ENCODE measurements at places on chromosomes 5 and 9. TPM values are rescaled to one million over a fixed set of nuclear protein-coding genes. Genes with fewer than 3 reads are reported as not detected.

DNA sequence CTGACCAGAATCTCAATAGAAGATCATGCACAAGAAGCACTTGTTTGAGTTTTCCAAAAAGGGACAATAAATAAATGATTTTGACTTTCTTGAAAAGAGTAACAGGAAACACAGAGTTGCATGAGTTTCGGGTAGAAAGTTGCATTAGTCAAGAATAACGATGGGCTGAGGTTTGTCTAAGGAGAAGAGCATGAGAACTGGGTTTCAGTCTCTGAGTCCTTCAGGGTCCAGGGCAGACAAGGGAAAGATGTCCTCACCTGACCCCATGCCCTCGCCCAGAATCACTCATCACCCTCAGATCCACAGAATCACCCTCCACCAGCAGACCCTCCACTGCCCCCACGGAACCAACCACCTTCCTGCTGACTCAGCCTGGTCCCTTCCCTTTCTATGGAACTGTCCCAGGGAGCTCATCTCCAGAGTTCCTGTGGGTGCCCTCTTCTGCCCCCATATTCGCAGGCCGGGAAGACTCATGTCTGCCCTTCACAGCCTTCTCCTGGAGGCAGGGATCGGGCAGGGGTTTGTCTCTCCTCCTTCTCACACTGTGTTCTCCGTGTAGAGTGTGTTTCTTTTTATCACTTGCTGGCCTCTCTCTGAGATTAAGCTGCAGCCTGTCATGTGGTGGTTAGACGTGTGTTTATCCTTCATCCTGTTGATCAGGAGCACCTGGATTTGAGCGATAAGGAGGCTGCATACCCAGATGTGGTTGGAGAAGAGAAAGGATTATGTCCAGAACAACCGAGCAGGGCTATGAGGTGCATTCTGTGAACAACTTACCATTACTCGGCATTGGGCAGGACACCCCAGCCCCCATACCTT lies 442.6 kb downstream of the MAT2B start:
- H3K4me3 ChIP-seq, result no peak overlapping the region
- H3K27me3 ChIP-seq, result no peaks in the 10 kb centered on the region
- H3K27ac ChIP-seq, result no peak overlapping the region
- no peaks in the 10 kb centered on the region for H3K36me3 ChIP-seq
- peaks cover 11% of the 10 kb centered on the region for H3K4me1 ChIP-seq
- no peak for DNase-seq

ANGPTL2 gene
- 24.5 TPM for total RNA-seq

GRCh38 chr5:135047347-135047695 lies 13.3 kb upstream of the PITX1 start:
- no peak for DNase-seq
- H3K4me1 ChIP-seq, result no peaks in the 10 kb centered on the region
- H3K27me3 ChIP-seq, result peaks cover 55% of the 10 kb centered on the region
- H3K4me3 ChIP-seq, result no peak overlapping the region
- H3K27ac ChIP-seq, result no peak overlapping the region

GPX3 gene
- total RNA-seq, result 3.5 TPM

RNF14 gene
- total RNA-seq, result 55.9 TPM

DNA sequence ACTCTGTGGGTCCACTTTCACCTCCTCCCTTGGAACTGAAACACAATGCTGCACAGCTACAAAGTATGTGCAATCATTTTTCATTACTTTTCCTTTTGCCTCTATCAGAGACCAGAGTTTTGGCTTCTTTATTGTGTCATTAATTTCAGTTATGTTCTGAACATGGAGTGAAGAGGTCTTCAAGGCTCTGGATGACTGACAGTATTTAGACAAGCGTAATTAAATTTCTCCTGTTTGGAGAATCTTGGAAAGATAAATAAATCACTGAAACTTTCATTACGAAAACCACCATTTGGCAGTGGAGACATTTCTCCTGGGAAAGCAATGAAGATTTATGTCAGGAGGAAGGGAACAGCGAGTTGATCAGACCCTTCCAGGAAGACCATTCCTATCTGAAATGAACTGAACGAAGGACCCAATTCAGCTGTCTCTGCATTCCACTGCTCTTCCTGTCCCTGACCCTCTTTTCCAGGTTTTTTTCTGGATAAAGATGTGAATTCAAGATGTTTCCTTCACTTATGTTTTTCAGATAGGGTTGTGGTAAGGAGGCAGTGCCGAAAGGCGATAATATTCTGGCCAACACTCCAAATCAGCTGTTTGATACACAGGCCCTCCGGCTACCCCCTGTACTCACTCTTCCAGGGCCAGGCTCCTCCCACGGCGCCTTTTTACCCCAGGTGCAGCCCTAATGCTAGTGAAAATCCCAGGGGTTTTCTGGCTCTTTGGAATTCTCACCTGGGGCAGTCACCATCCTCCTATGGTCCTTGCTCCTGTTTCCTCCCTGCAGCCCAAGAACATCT lies 77.2 kb upstream of the OSMR start:
- peak; percentile 33 for DNase-seq
- H3K27ac ChIP-seq, result no peak overlapping the region
- no peak overlapping the region for H3K4me3 ChIP-seq
- no peaks in the 10 kb centered on the region for H3K36me3 ChIP-seq

DNA sequence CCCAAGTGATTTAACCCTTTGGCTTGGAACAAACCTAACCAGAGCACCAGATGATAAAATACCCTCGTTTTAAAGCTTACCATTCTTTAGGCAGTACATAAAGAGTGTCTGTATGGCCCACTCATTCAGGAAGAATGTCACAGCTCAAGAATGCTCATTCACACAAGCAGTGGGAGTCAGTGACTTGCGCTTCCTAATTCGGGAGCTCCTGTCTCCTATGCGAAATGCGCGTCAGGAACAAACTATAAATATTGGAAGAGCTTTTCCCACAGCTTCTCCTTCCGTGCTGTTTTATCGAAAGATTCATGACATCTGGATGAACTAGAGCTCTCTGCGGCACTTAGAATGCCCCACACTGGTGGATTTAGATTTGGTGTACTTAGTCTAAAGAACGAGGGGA lies 66.6 kb downstream of the NTRK2 start:
- no peak overlapping the region for H3K4me3 ChIP-seq
- H3K4me1 ChIP-seq, result no peaks in the 10 kb centered on the region
- no peak overlapping the region for H3K27ac ChIP-seq
- no peak for DNase-seq
- H3K36me3 ChIP-seq, result no peaks in the 10 kb centered on the region

GRCh38 chr5:110106750-110107149 lies 417.0 kb downstream of the MAN2A1 start:
- DNase-seq, result no peak
- H3K27ac ChIP-seq, result no peak overlapping the region
- no peak overlapping the region for H3K4me3 ChIP-seq

- H3K27me3 ChIP-seq, result no peaks in the 10 kb centered on the region
- H3K4me3 ChIP-seq, result no peak overlapping the region
- no peak for DNase-seq
- H3K27ac ChIP-seq, result no peak overlapping the region
- H3K4me1 ChIP-seq, result peaks cover 9% of the 10 kb centered on the region
Observed at GRCh38 chr9:132018957-132019405, 60.7 kb downstream of the MED27 start.

CARD9 gene
- 0.71 TPM for total RNA-seq

PRSS3 gene
- 10.7 TPM for total RNA-seq

GRCh38 chr5:39083968-39084367 lies 9.8 kb upstream of the RICTOR start:
- no peak overlapping the region for H3K4me3 ChIP-seq
- no peak for DNase-seq
- H3K4me1 ChIP-seq, result peaks cover 9% of the 10 kb centered on the region
- no peaks in the 10 kb centered on the region for H3K27me3 ChIP-seq
- H3K36me3 ChIP-seq, result no peaks in the 10 kb centered on the region

FOXD4L3 gene
- total RNA-seq, result not detected

- peaks cover 25% of the 10 kb centered on the region for H3K4me1 ChIP-seq
- no peak for DNase-seq
- H3K36me3 ChIP-seq, result no peaks in the 10 kb centered on the region
- H3K4me3 ChIP-seq, result no peak overlapping the region
- no peaks in the 10 kb centered on the region for H3K27me3 ChIP-seq
Observed at GRCh38 chr9:127422133-127422782, 1.9 kb upstream of the ZNF79 start.

- peaks cover 4% of the 10 kb centered on the region for H3K27me3 ChIP-seq
- no peak overlapping the region for H3K27ac ChIP-seq
- no peak overlapping the region for H3K4me3 ChIP-seq
- DNase-seq, result no peak
- H3K4me1 ChIP-seq, result peaks cover 6% of the 10 kb centered on the region
Observed at GRCh38 chr9:134442486-134443173, 116.4 kb downstream of the RXRA start.

- no peaks in the 10 kb centered on the region for H3K4me1 ChIP-seq
- no peak overlapping the region for H3K4me3 ChIP-seq
- H3K27me3 ChIP-seq, result peaks cover 5% of the 10 kb centered on the region
- H3K36me3 ChIP-seq, result no peaks in the 10 kb centered on the region
- no peak overlapping the region for H3K27ac ChIP-seq
- no peak for DNase-seq
Observed at GRCh38 chr9:93931905-93932304, 23.2 kb downstream of the BARX1 start.

ANKRD33B gene
- total RNA-seq, result 4.4 TPM

LECT2 gene
- total RNA-seq, result not detected

- H3K4me1 ChIP-seq, result no peaks in the 10 kb centered on the region
- H3K27ac ChIP-seq, result no peak overlapping the region
- H3K4me3 ChIP-seq, result no peak overlapping the region
- DNase-seq, result no peak
- H3K36me3 ChIP-seq, result no peaks in the 10 kb centered on the region
- H3K27me3 ChIP-seq, result no peaks in the 10 kb centered on the region
Observed at GRCh38 chr5:80503641-80504040, 15.7 kb downstream of the FAM151B start.

DNA sequence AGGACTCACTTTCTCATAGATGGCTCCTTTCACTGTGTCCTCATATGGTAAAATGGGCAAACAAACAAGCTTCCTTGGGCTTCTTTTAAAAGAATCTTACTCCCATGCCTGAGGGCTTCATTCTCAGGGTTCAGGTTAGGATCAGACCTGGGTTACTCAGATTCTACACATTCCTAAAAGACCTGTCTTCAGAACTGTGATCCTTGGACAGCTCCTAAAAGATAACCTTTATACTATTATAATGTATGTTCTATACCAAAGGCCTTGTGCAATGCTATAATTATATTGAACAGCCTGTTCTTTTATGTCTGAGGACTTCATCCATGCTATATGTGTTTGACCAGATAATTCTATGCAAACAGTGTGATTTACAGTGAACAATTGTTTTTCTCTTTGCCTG lies 264.4 kb upstream of the CDH10 start:
- H3K4me1 ChIP-seq, result no peaks in the 10 kb centered on the region
- no peak overlapping the region for H3K27ac ChIP-seq
- H3K4me3 ChIP-seq, result no peak overlapping the region
- no peaks in the 10 kb centered on the region for H3K27me3 ChIP-seq
- no peaks in the 10 kb centered on the region for H3K36me3 ChIP-seq
- no peak for DNase-seq

DNA sequence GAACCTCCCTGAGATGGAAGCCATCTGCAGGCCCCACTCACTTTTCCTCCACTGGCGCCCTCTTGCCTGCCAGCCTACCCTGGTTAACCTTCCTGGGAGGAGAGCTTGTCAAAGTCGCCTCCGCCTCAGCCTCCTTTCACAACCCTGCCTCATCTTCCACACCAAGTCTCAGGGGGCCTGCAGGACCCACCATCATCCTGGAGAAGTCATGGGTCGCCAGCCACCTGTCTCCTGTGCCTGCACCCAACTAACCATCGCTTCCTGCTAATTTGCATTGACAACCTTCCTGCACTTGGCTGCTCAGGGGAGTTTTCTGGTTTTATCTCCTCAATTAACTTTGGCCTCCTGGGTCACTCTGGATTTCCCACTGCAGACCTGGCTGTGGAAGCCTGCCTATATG lies 52.8 kb upstream of the GRHPR start:
- H3K27ac ChIP-seq, result no peak overlapping the region
- H3K36me3 ChIP-seq, result no peaks in the 10 kb centered on the region
- no peaks in the 10 kb centered on the region for H3K27me3 ChIP-seq
- H3K4me3 ChIP-seq, result no peak overlapping the region

Measured in endothelial cell of umbilical vein (primary cell).